GM12878 (cell line): ENCODE measurements at places on chromosomes 2 and 18. TPM values are rescaled to one million over a fixed set of nuclear protein-coding genes. Genes with fewer than 3 reads are reported as not detected.

The BAZ2B gene
- total RNA-seq = 32.1 and 33.0 TPM in 2 replicates

The RFTN2 gene
- total RNA-seq = not detected in 2 replicates

The IDH1 gene
- total RNA-seq = 45.4 and 46.4 TPM in 2 replicates

The SLC30A3 gene
- not detected in 2 replicates for total RNA-seq

The HOXD8 gene
- total RNA-seq = not detected in 2 replicates

The PFN4 gene
- total RNA-seq = 0.98 and 1.4 TPM in 2 replicates

The RPRM gene
- total RNA-seq = not detected in 2 replicates

The TUBA4B gene
- total RNA-seq = not detected in 2 replicates
